Activated B cell treated with CpG ODN at 0.5 μM for 24 hours (primary cell): ENCODE measurements at places on chromosomes 2 and 18. TPM values are rescaled to one million over a fixed set of nuclear protein-coding genes. Genes with fewer than 3 reads are reported as not detected.

GRCh38 chr2:232498452-232498851 is 10.8 kb upstream of the ECEL1 start:
- no peak overlapping the region for H3K4me3 ChIP-seq
- H3K4me1 ChIP-seq, result peaks cover 4% of the 10 kb centered on the region
- peaks cover 27% of the 10 kb centered on the region for H3K27me3 ChIP-seq
- no peak overlapping the region for H3K27ac ChIP-seq
- no peaks in the 10 kb centered on the region for H3K36me3 ChIP-seq

- no peak overlapping the region for H3K4me3 ChIP-seq
- no peaks in the 10 kb centered on the region for H3K4me1 ChIP-seq
- H3K36me3 ChIP-seq, result no peaks in the 10 kb centered on the region
- DNase-seq, result no peak
- no peaks in the 10 kb centered on the region for H3K27me3 ChIP-seq
- no peak overlapping the region for H3K27ac ChIP-seq
Measured at GRCh38 chr18:24514439-24514838, 54.0 kb downstream of the HRH4 start.

DNA sequence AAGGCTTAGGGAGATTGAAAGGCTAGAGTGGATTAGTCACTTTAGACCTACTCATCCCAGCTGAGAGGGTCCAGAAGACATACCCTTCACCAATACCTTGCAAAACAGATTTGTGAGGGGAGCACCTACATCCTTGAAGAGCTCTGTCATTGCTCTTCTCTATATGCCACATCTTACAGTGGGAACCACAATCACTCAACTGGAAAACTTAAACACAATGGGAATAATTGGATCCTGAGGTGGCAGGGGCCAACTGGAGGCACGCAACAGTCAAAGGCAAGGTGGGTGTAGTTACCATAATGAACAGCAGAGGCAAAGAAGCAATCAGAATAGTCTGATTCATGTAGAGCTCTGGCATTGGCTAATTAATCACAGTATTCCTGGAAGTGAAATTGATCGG is 35.4 kb downstream of the PDE1A start:
- no peak overlapping the region for H3K27ac ChIP-seq
- no peak overlapping the region for H3K4me3 ChIP-seq
- H3K4me1 ChIP-seq, result no peaks in the 10 kb centered on the region
- H3K36me3 ChIP-seq, result no peaks in the 10 kb centered on the region
- no peaks in the 10 kb centered on the region for H3K27me3 ChIP-seq

GRCh38 chr2:181121996-181122395 is 141.6 kb downstream of the UBE2E3 start:
- H3K4me1 ChIP-seq, result peaks cover 8% of the 10 kb centered on the region
- DNase-seq, result no peak
- H3K27me3 ChIP-seq, result no peaks in the 10 kb centered on the region
- H3K36me3 ChIP-seq, result no peaks in the 10 kb centered on the region
- H3K27ac ChIP-seq, result no peak overlapping the region

- no peak for DNase-seq
- H3K4me3 ChIP-seq, result no peak overlapping the region
- H3K4me1 ChIP-seq, result no peaks in the 10 kb centered on the region
- H3K27ac ChIP-seq, result no peak overlapping the region
- peaks cover 28% of the 10 kb centered on the region for H3K27me3 ChIP-seq
Measured at GRCh38 chr2:41881249-41881648, 166.6 kb upstream of the PKDCC start.

DNA sequence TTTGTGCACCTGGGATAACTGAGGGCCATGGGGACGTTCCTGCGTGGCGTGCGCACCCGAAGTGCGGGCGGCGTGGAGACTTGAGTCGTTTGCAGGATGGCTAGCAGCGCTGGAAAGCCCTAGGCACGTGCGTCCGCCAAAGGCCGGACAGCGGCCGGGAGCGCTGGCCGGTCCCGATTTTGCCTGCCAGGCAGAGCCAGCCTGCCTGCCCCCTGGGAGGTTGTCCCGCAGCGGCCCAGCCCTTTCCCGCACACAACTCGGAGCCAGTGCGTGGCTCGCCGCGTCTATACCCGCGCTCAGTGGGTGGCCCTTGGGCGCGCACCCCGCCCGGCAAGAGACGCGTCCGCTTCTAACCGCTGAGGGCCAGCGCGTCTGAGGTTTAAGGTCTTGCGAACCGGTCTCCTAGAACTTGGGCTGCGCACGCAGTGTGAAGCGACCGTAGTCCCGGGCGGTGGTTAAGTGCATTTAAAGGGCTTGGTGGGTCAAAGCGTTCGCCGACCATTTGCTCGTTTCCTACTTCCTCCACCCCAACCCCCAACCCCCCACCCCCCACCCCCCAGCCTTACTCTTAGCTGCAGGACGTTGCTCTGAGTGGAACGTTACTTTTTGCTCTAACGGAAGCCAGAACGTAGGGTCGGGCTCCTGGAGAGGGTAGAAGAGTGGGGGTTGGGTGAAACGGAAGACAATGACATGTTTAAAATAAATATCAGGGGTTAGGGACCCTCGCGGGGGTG is 627 bp downstream of the CDCA7 start:
- H3K36me3 ChIP-seq, result no peaks in the 10 kb centered on the region
- H3K4me3 ChIP-seq, result peak overlapping the region; percentile 87
- peaks cover 33% of the 10 kb centered on the region for H3K4me1 ChIP-seq

GKN1 gene
- not detected in 2 replicates for total RNA-seq
